ENCODE measurements at places on chromosomes 5 and 9.

DNA sequence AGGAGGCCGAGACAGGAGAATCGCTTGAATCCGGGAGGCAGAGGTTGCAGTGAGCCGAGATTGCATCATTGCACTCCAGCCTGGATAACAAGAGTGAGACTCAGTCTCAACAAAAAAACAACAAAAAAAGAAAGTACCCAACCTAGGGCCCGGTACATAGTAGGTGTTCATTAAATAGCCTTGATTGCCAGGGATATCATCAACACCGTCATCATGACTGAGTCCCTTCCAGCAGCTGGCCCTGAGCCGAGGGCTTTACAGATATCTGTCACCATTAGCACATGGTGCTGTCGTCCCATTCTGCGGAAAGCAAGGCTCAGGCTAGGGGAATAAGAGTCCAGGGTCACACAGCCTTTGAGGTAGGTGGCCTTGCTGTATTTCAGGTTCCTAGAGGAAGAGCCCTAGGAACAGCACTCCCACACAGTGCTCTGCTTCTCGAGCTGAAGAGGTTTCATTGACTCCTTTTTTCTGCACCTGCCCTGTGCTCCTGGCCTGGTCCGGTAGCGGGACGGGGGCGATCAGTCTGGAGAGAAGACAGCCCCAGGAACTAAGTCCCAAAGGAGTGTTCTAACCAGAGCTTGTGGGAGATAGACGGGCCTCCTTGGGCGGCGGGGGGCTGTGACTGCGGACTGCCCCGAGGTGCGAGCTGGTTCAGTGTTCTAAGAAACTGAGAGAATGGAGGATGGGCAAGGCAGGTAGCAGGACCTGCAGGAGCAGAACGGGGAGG is 48.2 kb downstream of the CXXC5 start:
- peak; percentile 72 for DNase-seq

- no peak for DNase-seq
These were observed 8.1 kb downstream of the BRD8 start for GRCh38 chr5:138170299-138170698.

- DNase-seq, result no peak
These were observed 125.4 kb downstream of the C5orf15 start for GRCh38 chr5:133842846-133843611.

GRCh38 chr5:160494451-160494850 is 72.8 kb downstream of the PTTG1 start:
- DNase-seq, result no peak

DNA sequence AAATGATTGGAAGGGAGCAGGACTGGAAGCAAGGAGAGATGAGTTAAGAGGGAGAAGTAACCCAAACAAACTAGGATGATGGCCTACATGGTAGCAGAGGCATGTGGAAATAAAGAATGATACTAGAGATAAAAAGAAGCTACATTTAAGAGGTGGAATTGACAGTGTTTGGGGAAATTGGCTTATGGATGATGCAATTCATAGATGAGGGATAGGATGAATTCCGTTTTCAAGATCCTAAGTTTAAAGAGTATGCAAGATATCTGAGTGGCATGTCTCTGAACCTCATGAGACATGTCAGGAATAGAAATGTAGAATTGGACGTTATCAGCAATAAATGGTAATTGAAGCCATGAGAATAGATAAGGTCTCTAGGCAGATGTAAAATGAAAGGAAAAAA is 73.6 kb downstream of the RPS23 start:
- no peak for DNase-seq

GRCh38 chr9:114681594-114682332 is at the start of gene TEX48:
Gene TEX48, minus strand, starts transcription at chr9:114682192. Its CDS starts 10,469 bp downstream, at chr9:114671723.
- DNase-seq, result peak; percentile 45

DNA sequence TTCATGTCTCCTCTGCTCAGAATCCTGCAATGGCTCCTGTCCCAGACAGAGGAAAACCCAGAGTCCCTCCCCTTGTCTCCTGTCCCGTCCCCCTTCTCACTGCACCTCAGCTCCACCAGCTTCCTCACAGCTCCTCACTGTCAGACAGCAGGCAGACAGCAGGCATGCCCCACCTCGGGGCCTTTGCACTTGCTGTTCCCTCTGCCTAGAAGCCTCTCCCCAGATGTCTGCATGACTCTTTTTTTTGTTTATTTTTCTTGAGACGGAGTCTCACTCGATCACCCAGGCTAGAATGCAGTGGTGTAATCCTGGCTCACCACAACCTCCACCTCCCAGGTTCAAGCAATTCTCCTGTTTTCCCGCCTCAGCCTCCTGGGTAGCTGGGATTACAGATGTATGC is 8.8 kb upstream of the SLC6A7 start:
- DNase-seq, result no peak

- no peak for DNase-seq
These were observed 382.3 kb downstream of the PTPRD start for GRCh38 chr9:10230512-10230911.

- no peak for DNase-seq
These were observed 316.1 kb downstream of the DMRT2 start for GRCh38 chr9:1366276-1366675.
